ENCODE measurements at places on chromosomes 16 and 17. TPM values are rescaled to one million over a fixed set of nuclear protein-coding genes. Genes with fewer than 3 reads are reported as not detected.

Gene CCDC102A
- total RNA-seq = 4.6 TPM

Gene IGFBP4
- total RNA-seq = 666 TPM

DNA sequence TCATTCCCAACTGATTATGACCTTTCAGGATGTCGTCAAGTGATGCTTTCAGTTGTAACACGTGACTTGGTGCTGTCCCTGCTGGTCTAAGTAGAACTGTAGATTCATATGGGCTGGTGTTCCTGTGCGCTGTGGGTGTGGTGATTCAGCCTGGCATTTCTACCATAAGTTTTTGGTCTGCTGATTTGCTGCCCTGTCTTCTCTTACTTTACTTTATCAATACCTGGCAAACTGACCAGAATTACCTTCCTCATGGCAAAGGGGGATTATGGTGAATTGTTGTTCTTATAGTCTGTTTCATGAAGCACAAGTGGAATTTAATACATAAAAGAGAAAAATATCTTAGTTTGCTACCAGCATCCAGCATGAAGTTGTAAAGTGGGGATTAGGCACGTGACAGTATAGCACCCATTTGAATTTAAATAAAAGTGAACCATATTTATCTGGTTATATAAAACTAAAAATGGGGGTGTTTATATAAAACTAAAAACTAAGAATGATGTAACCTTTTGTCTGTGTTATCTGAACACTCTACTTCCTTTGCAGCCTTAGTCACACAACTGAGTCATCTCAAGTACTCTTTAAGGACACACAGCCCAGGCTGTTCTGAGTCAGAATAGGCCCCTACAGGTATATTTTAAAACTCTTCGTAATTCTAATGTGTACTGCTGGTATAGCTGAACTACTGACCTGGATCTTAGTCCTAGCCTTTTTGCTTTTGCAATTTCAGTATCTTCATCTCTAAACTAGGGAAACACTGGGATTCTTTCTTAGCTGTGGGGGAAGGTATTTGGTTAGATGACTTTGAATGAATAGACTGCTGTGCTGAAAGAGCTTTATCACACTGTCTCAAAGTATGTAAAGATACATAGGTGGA, 28.3 kb downstream of the TTC19 start:
- DNase-seq = peak; percentile 94

GRCh38 chr16:75011634-75012307, 12.9 kb downstream of the ZNRF1 start:
- peak; percentile 78 for DNase-seq

GRCh38 chr17:59533694-59534093, 31.7 kb upstream of the DHX40 start:
- no peak for DNase-seq

DNA sequence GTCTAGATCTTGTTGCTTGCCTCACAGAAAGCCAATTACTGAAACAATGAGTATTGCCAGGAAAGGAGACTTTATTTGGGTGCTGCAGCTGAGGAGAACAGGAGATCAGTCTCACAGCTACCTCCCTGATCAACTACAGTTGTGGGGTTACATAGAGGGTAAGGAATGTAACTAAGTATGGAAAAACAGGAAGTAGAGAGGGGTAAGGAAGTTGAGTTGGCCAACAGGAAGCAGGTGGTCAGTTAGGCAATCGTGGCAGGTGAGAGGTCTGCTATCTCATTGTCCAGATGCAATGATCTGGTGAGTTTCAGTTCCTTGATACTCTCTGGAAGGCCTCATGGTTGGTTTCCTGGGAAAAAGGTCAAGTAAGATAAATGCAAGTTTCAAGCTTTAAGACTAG, 333.1 kb upstream of the GOT2 start:
- DNase-seq = no peak

Gene ITGAX
- total RNA-seq = not detected

GRCh38 chr17:43042025-43042628, 17.1 kb downstream of the RND2 start:
- DNase-seq = no peak

Gene BFAR
- total RNA-seq = 67.8 TPM

DNA sequence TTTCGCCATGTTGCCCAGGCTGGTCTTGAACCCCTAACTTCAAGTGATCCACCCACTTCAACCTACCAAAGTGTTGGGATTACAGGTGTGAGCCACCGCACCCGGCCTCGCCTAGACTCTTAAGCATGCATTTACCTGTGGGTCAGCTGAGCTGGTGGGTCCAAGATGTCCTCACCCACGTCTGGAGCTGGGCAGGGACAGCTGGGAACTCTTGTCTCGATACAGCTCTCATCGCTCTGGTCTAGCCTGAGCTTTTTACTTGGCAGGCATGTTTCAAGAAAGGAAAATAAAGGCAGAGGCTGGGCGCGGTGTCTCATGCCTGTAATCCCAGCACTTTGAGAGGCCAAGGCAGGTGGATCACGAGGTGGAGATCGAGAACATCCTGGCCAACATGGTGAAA, 56.9 kb upstream of the PHOSPHO1 start:
- no peak for DNase-seq

Gene CSH1
- not detected for total RNA-seq

GRCh38 chr16:11757671-11758545, 15.3 kb upstream of the TXNDC11 start:
- DNase-seq = peak; percentile 41

GRCh38 chr17:80279895-80280294, 19.2 kb downstream of the RNF213 start:
- no peak for DNase-seq

GRCh38 chr17:57988301-57989250, 522 bp upstream of the VEZF1 start:
- peak; percentile 55 for DNase-seq

DNA sequence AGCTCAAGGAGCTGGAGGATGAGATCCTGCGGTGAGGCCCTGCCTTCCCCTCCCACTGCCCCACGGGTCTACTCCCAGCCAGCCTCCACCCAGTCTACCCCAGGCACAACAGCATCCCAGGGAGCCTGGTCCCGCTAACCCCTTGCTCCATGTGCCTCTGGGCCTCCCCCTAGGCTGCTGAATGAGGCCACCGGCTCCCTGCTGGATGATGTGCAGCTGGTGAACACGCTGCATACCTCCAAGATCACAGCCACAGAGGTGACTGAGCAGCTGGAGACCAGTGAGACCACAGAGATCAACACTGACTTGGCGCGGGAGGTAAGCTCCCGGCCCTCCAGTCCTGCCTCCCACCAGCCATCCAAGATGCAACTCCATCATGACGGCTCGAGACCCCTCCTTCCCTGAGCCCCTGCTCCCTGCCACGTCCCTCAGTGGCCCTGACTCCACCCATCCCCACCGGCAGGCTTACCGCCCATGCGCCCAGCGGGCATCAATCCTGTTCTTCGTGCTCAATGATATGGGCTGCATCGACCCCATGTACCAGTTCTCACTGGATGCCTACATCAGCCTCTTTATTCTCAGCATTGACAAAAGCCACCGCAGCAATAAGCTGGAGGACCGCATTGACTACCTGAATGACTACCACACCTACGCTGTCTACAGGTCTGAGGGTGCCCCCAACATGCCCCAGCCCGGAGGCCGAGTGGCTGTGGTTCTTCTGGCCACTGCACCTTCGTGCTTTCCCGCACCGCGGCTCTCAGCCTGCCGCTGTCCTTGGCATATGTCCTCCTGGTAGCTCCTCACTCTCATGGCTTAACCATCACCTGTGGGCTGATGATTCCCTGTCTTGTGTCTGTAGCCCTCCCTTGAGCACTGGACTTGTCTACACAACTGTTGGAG, 15.0 kb upstream of the KDM6B start:
- no peak for DNase-seq

DNA sequence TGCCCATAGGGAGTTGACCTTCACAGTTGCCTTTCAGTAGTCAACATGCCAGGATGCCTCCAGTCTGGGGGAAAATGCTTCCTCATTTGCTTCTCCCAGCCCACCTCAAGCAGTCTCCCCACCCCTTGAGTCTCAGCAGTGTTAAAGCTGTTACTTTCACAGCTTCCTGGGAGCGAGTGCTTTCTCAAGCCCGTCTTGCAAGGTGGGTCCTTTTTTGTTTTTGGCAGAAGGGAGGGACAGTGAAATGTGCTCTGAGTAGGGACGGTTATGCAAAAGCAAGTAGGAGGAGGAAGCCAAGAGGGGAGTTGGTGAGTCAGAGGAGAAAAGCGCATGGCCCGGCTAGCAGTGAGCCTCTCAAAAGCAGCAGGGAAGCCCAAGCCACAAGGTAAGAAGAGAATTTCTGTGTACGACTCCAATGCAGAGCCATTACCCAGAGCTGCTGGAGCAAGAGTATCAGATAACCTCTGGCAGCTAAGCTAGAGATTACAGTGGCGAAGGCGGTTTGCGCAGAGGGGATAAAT, at the start of gene CHST4:
Gene CHST4 (plus strand): TSS at position 316 of the 521 bp plus-strand sequence. CDS start 10,252 bp downstream, outside the sequence.
- peak; percentile 38 for DNase-seq

DNA sequence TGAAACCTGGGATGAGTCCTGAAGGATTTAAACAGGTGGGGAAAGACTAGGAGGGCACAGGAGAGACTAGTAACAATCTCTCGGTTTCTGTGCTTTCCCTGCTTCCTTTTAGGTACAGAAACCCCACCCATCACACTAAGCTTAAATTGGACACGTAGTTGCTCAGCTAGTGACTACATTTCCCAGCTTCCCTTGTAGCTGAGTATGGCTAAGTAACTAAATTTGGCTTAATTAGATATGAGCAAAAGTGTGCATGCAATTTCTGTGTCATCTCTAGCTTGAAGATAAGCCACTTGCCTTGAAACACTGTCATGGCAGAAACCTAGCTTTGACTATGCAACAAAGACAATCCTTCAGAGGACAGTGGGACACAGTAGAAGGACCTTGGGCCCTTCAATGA, 36.5 kb downstream of the CACNG1 start:
- DNase-seq = no peak

DNA sequence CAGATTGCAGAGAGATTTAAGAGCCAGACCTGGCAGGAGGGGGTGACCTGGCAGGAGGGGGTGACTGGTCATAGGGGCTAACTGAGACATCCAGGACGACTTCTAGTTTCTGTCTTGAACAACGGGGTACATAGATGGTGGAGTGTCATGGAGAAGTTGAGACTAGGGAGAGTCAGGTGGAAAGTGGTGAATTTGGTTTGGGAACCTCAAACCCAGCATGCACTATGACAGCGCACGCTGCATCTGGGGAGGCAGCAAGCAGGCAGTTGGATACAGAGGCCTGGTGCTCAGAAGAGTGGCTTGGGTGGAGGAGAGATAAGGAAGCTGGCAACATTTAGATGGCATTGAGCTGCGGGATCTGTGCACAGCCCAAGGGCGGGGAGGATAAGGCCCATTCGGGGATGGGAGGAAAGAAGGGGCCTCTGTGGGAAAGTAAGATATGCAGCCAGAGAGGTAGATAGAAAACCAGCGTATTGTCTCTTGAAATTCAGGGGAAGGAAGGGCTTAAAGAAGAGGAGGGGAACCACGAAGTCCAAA, 4.5 kb downstream of the RIPOR1 start:
- no peak for DNase-seq

DNA sequence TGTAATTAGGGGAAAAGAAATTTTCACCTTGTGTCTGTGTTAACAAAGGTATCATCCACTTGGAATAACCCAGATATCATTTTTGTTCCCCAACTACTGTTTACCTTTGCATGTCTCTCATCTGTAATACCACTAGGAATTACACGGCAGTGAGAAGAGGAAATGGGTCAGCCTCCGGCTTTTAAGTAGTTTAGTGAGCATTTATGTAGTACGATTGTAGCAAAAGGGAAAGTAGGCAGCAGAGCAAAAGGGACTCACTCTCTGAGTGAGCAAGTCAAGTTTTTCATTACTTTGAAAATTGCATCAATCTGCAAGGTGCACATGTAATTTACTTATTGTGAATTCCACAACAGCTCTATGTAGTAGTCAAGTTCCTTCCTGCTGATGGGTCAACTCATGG, 11.2 kb downstream of the PHF12 start:
- DNase-seq = no peak

- DNase-seq = no peak
Measured at GRCh38 chr16:85002608-85003007, 8.7 kb downstream of the ZDHHC7 start.

DNA sequence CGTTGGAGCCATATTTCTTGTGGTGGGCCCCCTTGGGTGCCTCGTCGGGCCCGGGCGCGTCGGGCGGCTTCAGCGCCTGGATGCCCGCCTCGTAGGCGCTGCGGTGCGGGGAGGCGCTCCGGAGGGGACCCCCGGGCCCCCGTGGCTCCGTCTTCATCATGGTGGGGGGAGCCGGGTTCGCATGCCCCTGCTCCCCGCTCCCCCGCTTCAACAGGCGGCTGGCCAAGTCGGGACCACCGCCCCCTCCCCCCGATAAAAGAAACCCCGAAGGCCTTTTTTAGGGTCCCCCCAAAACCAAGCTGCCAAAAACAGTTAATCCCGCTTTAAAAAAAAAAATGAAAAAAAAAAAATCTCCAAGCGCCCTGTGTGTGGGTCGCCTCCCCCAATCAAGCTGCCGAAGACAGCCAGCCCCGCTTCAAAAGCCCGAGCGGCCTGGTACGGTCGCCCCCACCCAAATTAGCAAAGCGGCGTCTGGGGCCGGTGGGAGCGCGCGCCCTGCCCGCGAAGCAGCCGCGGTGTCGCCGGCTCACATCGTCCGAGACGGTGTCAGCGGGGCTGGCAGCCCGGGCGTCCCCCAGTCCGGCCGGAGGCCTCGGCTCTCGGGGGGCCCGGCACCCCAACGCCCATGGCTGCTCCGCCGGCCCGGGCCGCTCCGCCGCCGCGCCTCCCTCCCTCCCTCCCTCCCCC, at the start of gene PPP1R9B:
Gene PPP1R9B (minus strand): TSS at position 324 of the 687 bp plus-strand sequence. CDS start 164 bp downstream, at position 160.
- DNase-seq = no peak

DNA sequence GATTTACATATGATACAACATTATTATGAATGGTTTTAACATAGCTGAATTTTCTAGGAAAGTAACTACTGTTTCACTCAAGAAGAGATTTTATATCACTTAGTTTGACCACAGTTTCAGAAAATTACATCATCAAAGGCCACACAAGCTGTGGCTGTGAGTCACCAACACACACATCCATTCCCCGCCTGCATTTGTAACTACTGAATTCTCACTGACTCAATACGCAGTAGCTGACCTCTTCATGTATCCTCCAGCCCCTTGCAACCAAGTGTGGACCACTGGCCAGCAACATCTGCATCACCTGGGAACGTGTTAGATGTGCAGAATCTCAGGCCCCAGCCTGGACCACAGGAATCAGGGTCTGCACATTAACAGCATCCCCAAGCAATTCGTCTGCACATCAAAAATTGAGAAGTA, 197.6 kb downstream of the XYLT1 start:
- peak; percentile 85 for DNase-seq

DNA sequence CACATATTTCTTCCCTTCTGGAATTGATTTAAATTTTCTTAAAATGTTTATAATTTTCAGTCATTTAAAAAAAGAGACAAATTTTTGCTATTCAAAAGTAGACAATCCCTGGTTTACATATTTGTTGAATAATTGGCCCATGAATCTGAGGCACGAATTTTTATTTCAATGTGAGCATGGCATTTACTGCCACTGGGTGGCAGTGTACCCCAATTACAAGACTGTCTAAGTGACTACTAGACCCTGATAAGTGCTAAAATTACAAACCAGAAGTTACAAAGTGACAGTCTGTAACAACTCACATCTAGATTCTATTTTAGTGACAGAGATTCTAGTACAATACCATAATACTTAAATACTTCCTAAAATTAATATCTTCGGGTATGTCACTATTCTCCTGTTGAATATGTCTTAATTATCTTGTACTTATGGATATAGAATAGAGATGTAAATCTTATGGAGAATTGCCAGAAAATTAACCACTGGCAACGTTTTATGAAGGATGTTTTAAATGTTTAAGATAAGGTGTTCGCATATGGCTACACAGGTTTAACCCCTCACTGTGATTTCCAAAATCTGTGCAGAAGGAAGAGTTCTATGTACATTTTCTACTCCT, 235.8 kb downstream of the MAP2K4 start:
- peak; percentile 66 for DNase-seq

- no peak for DNase-seq
Measured at GRCh38 chr16:63913290-63913689, 1208.6 kb downstream of the CDH11 start.

- peak; percentile 7 for DNase-seq
Measured at GRCh38 chr17:31318298-31318801, 3.1 kb downstream of the EVI2A start.
